ENCODE measurements at places on chromosomes 4 and X.

DNA sequence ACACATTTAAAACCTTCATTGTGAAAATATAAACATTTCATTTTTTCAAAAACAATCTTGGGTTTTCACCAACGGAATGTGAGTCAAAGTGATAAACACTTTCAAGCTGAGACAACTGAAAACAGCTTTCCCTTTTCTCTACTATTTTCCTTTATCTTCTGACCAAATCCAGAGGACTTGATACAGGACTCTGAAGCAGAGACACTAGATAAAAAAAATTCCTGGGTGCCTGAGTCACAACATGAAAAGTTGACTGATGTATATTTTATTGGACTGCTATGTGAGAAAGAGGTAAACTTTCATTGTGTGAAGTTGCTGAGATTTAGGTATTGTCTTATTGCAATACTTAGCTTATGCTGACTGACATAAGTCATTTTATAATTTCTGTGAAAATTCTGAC is 411.2 kb downstream of the SPOCK3 start:
- DNase-seq = no peak

- DNase-seq = no peak
Measured at GRCh38 chr4:184450045-184450444, 24.3 kb downstream of the IRF2 start.

- DNase-seq = no peak
Measured at GRCh38 chr4:136329042-136329662, 1203.1 kb downstream of the PCDH18 start.

GRCh38 chrX:106692425-106693065 is 34.0 kb upstream of the RNF128 start:
- no peak for DNase-seq

GRCh38 chrX:8048466-8048865 is 121.3 kb upstream of the PNPLA4 start:
- DNase-seq = no peak

DNA sequence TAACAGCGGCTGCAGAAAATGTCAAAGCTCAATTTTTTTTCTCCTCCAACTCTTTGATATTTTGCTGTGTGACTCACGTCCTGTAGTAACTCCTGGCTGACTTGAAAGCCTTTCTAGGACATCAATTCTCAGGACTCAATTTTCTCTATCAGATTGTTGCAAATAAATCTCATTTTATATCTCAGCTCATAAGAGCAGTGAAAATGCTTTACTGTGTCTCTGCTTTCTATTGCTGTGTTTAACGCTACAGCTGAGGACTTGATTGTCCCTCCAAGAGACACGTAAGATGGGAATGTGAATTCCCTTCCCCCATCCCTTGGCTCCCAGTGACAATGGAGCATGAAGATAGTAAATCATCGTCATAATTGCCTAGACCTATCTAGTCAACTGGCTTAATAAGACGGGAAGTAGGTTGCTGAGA is 20.5 kb upstream of the CBR4 start:
- no peak for DNase-seq

GRCh38 chrX:24014388-24015018 is 12.5 kb downstream of the KLHL15 start:
- DNase-seq = no peak

DNA sequence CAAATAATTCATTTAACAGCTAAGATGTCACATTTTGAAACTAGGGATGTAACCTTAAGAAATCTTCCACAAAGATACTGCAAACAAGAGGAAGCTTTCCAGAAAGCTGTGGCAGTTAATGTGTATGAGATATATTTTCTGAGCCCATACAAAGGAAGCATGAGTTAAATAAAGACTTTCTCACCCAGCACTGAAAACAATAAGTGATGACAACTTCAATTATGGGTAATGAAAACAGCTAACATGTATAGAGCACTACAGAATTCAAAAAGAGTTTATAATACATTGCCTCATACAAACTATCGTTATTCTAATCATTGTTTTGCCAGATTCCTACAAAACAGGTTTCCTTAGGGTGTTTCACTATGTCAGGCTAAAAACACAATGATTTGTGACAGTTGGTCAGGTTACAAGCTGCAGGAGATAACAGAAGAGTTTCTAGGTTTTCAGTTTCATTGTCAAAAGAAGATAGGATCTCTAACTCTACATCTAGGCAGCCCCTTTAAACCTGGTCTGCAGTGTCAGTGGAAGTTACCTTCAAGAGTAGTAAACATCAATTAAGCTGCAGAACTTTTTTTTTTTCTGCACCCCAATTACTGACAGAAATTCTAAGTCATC is 618.1 kb upstream of the ADGRL3 start:
- no peak for DNase-seq

DNA sequence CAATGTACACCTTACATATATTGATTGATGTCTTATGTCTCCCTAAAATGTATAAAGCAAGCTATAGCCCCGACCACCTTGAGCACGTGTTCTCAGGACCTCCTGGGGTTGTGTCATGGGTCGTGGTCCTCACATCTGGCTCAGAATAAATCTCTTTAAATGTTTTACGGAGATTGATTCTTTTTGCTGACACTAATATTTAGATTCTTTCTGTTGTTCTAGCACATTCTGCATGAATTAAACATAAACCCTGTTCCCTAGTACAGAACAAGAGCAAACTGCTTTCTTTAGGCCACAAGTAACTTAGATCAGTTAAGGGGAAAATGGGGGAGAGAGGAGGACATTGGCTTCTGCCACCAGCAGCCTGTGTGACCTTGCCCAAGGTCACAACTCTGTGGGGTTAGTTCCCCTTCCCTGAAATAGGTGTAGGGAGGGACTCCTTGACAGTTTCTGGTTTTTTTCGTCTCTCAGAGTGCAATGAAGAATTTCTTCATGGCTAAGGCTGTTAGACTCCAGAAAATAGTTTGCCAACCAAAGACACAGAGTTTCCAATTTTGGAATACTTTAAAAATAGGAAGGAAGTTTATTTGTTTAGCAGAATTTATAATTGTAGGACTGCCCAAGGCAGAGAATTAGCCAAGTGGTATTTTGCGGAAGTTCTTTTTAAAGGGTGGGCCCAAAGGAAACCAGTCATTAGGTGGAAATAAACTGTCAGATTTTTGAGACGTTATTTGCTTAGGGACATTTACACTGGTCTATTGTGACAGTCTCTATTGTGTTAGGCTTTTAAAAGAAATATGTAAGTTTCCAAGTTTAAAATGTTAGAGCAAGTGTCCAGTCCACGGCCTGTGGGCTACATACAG is 29.4 kb downstream of the PTTG2 start:
- DNase-seq = no peak

DNA sequence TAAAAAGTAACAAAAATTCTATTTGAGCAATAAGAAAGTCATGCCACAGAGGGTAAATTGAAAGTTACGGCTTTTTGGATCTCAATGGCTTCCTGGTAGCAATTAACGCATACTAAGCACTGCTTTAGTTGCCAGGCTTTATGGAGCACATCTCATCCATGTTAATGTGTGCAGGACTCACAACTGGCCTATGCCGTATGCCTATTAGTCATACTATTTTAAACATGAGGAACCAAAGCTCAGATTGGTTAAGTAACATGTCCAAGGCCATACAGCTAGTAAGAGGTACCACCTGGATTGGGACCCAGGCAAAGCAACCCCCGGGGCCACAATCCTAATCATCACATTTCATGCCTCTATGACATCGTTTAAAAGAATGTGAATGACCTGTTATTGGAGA is 17.1 kb downstream of the DAPP1 start:
- DNase-seq = no peak

- DNase-seq = no peak
Measured at GRCh38 chrX:11064851-11065600, 46.1 kb upstream of the HCCS start.

GRCh38 chrX:121455890-121456289 is 408.5 kb downstream of the GLUD2 start:
- DNase-seq = no peak

GRCh38 chrX:137362583-137362982 is 203.3 kb upstream of the ZIC3 start:
- no peak for DNase-seq

DNA sequence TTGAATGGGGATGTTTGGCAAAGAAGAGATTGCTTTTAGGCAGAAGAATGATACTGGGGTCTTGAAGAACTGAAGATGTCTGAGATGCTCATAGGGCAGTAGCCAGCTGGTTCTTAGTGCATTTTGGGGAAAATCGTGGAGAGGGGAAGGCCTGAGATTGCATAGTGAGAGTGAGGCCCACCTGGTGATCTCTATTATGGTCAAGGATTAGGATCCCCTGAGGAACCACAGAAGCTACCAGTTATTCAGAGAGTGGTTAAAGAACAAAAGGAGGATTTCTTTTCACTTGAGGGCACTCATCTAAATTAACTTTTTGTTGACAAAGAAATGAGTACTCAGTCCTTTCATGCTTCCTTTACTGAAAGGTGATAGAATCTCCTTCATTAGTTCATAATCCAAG is 271.3 kb upstream of the HAND2 start:
- no peak for DNase-seq

- DNase-seq = no peak
Measured at GRCh38 chr4:89296399-89296798, 11.2 kb downstream of the GPRIN3 start.

GRCh38 chrX:74535086-74535407 is 79.4 kb downstream of the RLIM start:
- DNase-seq = no peak

- DNase-seq = no peak
Measured at GRCh38 chr4:37802068-37802666, 24.3 kb upstream of the PGM2 start.

DNA sequence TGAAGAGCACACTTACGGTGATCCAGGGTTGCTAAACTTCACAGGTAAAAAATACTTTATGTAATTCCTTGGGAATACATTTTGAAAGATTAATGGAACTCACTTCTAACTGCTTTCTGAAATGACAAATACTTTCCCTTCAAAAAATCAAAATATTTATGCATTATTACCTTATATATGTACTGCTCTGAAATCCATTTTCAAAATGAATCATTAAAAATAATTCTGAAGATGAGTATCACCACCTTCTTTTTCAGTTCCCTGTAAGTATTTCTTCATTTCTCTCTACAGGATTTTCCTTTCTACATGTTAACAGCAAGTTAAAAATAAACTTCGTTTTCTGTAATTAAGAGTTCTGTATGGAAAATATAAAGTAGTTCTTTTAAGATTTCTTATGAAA is 428.6 kb downstream of the TMA16 start:
- DNase-seq = no peak

- DNase-seq = no peak
Measured at GRCh38 chrX:132639446-132639845, 150.6 kb upstream of the MBNL3 start.

- DNase-seq = no peak
Measured at GRCh38 chr4:11415409-11416070, 13.2 kb downstream of the HS3ST1 start.
